Activated naive CD8-positive, alpha-beta T cell treated with anti-CD3 and anti-CD28 coated beads, Interleukin-2, amount 50 U/mL, for 16 hours (primary cell): ENCODE measurements at places on chromosomes 7 and 10.

DNA sequence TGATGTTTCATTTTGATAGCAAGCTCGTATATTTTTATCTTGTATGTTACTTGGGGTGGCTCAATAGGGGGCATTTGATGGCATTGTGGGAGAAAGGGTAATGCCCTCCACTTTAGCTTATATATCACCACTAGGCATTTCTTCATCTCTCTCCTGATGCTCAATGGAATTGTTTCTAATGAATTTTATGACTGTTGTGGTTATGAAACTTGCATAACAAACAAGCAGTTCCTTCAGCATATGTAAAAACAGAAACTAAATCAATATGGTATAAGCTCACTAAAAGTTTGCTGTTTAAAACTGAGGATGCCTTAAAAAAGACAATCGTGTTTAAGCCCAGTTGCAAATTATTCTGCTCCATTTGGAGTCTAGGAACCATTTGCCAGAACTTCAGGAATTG lies 75.5 kb downstream of the CDK14 start:
- no peak for DNase-seq

DNA sequence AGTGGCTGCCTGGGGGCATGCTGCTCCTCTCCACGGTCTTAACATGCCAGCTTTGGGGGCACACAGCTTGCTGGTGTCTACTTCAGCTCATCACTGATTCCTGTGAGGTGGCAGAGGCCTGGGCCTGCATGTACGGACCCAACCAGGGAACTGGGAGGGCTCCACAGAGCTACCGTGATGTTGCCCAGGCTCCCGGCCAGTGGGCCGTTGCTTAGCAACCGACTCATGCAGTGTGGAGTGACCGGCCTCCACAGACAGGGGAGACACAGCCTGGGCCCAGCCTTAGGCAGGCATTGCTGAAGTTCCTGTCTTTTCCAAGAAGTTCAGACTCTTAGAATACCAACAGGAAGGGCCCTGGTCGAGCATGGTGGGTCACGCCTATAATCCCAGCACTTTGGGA lies 25.8 kb upstream of the SH2B2 start:
- DNase-seq = no peak

- DNase-seq = no peak
Measured at GRCh38 chr10:116382290-116382689, 45.4 kb upstream of the PNLIPRP3 start.

DNA sequence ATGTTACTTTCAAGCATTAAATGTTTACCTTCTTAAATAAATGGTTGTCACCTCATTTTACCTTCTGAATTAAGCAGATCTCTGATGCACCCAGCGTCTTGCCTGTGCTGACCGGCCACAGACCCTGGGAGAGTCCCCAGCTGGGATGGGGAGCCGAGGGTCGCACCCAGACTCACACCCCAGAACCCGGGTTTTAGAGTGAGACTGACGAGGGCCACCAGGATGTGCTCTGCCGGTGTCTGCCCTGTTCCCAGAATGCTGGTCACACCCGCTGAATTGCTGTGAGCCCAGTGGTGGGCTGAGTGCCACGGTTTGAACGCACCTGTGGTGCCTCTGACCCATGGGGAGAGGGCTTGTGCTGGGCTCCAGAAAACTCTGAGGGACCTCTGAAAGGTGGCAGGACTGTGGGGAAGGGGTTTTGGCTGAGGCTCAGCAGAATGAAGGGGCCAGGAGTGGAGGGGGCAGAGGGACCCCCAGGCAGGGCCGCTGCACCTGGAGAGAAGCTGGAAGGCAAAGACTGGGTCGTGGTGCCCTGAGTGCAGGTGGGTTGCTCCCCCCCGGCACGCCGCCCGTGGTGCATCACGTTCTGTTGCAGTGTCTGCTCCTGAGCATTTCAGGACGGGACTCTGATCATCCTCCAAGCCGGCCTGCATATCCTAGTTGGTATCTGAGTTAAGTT lies 39.2 kb downstream of the INPP5A start:
- no peak for DNase-seq

DNA sequence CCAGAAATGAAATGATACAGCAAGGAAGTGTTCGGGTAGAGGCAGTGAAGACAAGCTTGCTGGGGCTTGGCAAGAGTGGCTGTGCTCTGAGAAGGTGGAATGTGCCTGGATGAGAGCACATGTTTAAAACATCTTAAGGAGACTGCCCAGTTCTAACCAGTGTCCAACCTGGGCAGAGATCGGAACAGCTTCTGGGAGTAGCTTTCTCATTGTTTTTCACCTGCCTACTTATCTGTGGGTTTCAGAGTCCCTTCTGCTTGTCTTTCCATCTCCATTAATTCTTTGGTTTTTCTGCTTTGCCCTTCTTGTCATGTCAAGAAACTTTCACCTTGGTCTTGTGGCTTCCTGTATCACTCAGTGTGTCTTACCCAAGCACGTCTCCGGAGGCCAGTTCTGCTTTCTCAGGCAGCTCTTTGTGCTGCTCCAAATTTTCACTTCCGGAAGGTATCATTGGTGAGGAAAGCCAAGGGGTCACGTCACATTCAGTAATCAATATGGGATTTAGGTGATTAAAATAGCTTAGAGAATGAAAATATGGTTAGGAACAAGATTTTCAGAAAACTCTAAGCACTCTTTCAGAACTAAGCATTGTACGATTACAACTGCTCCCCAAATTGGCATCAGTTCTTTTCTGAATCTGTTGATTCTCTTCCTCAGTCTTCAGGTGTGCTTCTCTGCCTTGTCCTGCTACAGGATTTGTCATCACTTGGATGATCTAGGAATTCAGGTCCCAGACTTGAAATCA lies 5.5 kb upstream of the LAMB4 start:
- DNase-seq = no peak

DNA sequence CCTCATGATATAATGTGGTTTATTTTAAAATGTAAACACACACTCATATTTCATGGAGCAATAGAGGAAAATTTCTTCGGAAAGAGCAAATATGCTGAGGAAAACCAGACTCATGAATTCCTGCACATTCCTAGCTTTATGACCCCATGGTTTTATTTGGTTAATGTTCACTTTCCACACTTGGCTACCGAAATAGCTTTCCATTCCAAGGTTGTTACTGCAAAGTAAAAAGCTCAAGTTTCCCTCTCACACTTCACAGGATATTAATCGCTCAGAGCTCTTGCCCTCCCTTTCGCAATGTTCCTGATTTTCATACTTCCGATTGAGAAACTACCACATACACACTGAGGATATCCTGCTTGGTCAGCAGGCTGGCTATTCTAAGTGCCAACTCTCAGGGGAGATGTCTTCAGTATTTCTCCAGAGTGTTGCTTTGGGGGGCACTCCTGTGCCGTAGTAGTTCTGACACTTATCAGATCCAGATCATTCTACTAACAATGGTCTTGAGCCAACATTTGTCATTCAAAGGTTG lies 77.5 kb upstream of the STEAP1B start:
- no peak for DNase-seq

DNA sequence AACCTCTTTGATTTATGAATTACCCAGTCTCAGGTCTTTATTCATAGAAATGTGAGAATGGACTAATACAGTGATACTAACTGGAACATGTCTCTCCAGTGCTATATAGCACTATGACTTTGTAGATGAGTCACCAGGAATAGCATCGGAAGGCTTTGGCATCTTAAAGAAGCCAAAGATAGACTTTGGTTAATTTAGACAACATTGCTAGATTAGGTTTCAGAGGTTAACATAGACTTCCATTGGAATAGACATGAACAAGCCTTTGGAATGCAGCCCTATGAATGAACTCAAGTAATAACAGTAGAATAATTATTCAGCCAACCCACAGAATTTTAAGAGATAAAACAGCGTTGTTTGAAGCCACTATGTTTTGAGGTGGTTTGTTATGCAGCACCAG lies 169.2 kb downstream of the HGF start:
- DNase-seq = no peak

DNA sequence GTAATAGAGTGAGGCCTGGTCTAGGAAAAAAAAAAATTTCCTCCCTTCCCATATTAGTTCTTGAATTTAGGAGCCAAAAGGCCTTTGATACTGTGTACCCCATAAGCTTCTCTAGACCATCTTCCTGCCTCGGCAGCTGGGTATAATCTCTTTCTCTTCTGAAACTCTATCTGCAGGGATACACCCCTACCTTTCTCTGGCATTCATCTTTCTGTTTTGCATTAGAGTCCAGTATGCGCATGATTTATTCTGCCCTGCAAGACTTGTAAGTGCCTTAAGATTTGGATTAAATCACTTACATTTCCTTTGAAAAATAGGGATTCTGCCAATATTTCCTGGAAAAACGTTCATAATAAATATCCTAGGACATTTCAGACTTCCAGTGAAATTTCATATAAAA lies 431.2 kb downstream of the PLXDC2 start:
- DNase-seq = no peak

DNA sequence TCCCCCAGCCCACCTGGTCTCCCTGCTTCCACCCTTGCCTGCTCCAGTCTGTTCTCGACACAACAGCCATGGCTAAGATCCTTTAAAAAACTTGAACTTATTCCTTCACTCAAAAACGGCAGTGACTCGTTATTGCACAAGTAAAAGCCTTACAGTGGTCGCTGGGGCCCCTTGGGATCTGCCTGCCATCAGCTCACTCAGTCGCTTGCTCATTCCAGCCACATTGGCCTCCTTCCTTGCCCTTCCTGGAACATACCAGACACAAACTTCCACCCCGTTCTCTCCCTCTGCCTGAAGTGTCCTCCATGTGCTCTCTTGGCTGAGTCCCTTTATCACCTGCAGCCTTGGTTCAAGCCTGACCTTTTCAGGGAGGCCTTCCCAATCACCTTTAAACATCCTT lies 4.7 kb downstream of the CCNY start:
- DNase-seq = no peak

DNA sequence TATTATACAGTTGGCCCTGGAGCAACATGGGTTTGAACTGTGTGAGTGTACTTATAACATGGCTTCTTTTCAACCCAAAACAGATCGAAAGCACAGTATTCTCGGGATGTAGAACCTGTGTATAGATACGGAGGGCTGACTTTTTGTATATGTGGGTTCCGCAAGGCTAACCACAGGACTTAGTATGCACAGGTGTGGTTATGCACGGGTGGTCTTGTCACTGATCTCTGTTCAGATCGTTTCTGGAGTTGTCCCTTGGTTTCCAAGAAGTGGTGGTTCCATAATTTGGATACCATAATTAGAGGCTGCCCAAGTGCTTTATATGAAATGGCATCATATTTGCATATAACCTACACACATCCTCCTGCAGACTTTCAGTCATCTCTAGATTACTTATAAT lies 10.9 kb upstream of the BHLHA15 start:
- DNase-seq = no peak

GRCh38 chr7:123819001-123819400 lies 26.0 kb upstream of the HYAL4 start:
- DNase-seq = no peak

- DNase-seq = no peak
Measured at GRCh38 chr7:90430614-90431460, 27.6 kb downstream of the CLDN12 start.

GRCh38 chr10:99654390-99655175 lies 4.7 kb upstream of the ENTPD7 start:
- no peak for DNase-seq

- DNase-seq = no peak
Measured at GRCh38 chr7:30526163-30526562, 21.5 kb upstream of the GGCT start.
